ENCODE measurements at places on chromosomes 5 and 9.

GRCh38 chr9:105957830-105958229 is 263.5 kb downstream of the TMEM38B start:
- DNase-seq = no peak

DNA sequence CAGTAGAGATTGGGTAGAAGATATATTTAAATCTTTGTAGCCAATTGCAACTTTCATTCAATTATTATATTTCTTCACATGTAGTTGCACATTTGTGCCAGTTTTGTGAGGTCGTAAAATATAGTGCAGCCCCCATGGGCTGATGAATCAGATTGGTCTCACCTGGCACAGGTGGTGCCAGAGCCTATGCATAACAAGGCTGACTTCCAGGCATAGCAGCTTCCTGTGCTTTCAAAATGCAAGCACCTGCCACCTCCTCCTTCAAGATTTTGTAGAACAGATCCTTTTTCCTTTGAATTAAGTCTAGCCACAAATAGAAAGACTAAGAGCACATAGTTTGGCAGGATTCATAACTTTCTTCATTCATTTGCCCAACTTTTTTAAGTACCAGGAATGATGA is 87.1 kb downstream of the STARD4 start:
- DNase-seq = no peak

DNA sequence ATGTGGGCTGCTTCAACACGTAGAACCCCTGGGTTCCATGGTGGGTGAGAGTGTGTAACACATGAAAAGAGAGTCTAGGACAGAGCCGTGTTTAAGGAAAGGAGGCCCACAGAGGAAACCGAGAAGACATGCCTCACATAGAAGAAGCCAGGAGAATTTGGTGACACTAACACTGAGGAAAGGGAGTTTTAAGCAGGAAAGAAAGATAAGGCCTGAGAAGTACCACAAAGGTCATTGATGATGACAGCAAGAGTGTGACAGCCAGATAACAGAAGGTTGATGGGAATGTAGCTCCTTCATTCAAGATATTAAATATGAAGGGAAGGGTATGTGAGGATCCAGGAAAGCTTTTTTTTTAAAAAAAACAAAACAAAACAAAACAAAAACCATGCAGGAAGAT is 72.4 kb upstream of the SPRY4 start:
- no peak for DNase-seq

- no peak for DNase-seq
These were observed 25.4 kb downstream of the ADAMTS16 start for GRCh38 chr5:5165541-5166002.

DNA sequence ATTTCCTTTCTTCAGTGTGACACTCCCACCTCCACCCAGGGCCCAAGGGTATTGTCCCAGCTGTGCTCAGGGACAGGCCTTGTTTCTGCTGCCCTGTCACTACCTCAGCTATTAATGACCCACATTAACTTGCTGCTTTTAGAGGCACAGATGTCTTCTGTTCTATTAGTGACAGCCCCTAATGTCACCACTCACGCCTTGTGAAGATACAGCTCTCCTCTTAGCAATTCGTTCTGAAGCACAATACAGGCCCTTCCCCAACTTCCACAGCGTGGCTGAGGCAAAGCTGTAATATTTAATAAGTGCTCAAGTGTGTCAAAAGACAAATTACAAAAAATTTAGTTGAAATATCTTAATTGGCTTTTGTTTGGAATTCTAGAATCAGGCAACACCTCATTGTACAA is 44.7 kb upstream of the HMGCS1 start:
- DNase-seq = no peak

GRCh38 chr9:111190347-111190746 is 139.7 kb downstream of the OR2K2 start:
- no peak for DNase-seq

DNA sequence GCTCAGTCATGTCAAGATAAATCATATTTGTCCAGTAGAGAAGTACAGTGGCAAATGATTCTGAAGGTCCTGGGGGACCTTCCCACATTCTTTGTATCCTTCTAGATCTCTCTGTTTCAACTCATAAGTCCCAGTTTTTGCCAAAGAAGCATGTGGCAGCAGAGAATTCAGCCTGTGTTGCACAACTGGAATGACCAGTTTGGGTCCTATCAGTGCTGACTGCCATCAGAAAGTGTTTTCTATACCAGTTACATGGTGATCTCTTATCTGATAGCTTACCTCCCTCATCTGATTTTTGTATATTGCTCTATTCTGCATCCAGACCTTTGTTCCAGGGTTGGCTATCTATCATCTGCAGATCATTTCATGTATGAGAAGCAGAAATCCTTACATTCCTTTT is 21.7 kb downstream of the GM2A start:
- DNase-seq = no peak

GRCh38 chr5:124195411-124195810 is 551.0 kb downstream of the ZNF608 start:
- no peak for DNase-seq

DNA sequence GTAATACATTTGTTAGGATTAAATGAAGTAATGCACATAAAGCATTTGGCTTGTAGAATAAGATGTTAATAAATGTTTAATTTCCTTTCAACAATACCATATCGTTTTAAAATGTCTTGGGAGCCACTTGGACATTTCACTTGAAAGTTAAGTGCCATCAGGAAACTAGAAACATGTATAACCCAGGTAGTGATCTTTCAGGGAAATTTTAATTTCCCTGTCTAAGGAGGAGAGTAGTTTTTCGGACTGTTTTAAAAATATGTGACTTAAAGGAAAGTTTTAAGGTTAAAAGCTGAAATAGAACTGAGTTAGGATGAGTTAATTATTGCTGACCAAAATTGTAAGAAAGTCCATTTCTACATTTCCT is 18.0 kb downstream of the CDC42SE2 start:
- no peak for DNase-seq

DNA sequence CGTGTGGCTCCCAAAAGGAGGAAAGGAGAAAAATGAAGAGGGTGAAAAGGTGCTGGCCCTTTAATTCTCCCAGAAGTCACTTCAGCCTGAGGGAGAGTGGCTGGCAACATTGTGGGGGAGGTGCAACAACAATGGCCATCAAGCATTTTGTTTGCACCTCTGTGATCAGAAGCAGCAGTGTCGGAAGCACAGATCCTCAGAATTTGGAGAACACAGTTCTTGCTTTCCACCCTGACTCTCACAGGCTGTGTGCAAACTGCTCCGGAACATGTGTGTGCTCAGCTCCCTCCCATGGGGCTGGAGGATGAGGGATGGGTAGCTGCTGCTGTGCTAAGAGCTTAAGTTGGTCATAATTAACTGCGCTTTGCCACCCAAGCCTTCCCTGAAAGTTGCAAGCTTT is 127.1 kb downstream of the DPYSL3 start:
- DNase-seq = no peak

DNA sequence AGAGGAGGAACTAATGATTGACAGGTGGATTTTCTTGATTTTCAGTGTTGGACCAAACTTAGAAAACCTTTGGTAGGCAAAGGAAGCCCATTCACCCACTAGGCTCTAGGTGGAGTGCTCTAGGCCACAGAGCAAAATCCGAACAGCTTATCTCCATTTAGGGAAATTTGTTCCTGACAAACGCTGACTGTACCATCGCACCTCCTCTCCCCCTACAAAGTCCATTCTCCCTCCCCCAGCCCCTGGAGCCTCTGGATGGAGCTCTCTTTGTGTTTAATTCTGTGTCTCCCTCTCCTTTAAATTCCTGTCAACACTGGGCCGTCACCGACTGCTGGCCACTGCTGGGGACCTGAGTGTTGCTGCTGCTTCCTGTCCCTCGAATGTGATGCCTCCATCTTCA is 350.1 kb upstream of the IRX2 start:
- DNase-seq = no peak

- DNase-seq = no peak
These were observed 242.5 kb upstream of the RFX3 start for GRCh38 chr9:3768286-3768685.

DNA sequence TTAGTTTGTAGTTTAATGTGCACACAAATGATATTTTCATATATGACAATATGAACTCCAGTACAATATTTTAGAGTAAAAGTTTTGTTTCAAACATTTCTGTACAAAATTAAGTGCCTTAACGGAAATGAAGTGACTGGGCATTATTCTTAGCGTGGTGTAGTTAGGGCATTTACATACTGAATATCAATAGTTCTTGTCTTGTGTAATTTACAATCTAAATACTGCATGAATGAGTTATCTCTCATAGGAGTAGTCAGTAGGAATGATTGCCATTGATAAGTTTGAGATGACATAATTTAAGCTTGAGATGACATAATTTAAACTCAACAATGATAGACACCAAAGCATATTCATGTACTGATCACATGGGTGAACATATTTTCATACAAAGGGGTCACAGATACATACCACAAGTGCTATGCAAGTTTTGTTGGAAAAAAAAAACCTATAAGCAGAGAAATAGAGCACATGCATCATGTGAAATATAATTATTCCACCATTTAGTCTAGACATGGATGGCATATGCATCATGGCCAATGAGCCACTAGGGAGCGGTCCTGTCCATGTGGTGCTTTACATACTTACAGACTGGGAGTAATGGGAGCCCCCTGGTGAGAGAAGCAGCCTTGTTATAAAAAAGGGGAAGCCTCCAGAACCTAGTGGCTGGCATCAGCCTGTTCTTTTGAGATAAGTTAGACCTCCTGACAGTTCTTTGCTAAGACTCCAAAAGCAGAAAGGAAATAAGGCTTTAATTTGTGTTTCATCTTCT is 1523.9 kb downstream of the MAT2B start:
- DNase-seq = no peak

GRCh38 chr9:132218208-132218607 is 56.4 kb downstream of the NTNG2 start:
- DNase-seq = no peak

DNA sequence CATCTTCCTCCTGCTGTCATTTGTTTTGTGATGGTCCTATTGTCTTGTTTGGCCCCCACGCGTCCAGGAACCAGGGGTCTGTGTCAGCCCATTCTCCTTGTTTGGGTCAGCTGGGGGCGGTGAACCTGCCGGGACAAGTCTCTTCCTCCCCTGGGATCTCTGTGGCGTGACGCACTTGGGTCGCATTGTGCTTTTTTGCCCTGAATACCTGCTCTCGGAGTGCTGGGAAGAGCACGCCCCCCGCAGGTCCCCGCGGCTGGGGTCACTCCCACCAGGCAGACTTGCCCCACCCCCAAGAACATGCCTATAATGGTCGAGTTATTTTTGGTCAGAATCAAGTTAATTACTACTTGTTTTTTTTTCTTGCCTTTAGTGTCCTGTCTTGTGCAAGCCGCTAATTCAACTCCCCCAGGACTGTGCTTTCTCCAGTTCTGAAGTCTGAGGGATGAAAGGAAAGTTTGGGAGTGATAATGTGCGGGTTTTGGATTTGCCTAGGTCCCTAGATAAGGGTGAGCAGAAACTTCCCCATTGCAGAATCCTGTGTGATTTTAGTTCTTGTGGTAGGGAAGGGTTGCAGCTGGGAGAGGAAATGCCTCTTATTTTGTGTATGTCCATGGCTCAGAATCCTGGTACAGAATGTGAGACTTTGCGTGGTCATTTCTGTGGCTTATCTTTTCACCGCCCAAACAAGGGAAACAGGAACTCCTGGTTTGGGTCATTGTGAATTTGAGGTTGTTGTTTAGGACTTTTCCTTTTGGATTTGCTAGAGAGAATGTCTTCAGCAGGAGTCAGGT is 789 bp downstream of the ACER2 start:
- DNase-seq = peak; percentile 10

DNA sequence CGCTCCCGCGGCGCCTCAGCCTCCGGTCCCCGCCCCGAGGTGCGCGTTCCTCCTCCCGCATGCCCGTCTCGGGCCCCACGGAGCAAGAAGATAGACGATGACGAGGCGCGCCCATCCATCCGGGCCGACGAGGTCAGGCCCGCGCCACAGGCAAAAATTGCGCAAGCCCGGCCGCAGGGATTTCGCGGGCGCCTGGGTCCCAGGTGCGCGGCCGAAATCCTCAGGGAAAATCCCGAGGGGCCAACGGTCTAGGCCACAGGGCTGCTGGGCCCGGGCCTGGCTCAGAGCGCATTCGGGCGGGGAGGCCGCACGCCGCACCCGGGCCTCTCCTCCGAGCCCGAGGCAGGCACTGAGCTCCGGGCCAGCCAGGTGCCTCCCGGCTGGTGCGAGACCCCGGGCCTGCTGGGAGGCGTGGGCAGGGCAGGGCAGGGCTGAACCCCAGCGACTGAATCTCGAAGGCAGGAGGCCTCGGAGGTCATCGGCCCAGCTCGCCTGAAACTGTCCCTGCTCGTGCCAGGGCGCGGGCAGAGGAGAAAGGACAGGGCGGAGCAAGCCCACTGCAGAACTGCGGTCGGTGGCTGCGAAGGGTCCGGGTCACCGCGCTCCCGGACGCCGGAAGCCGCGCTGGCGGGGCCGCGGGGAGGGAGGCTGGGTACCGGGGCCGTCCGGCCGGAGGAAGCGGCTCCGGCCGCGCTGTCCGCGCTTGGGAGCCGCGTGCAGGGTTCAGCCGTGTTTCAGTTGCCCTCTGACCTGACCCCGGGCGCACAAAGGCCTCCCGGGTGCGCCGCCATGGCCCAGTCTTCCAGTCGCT is 66.8 kb downstream of the FOXD1 start:
- DNase-seq = no peak
